Activated T-helper 1 cell treated with anti-CD3 and anti-CD28 coated beads, Interleukin-12 subunit alpha, Interleukin-12 subunit beta, Interleukin-2, Interleukin-4 antibody, amounts not matched to agents 30 ng/mL and 10 ng/mL and 1 ng/mL, durations not matched to agents 14 hours and 24 hours and 36 hours (primary cell): ENCODE measurements at places on chromosomes 2 and 18. TPM values are rescaled to one million over a fixed set of nuclear protein-coding genes. Genes with fewer than 3 reads are reported as not detected.
A peak's percentile ranks its signal among the peaks of the same experiment; 100 is the strongest.

DNA sequence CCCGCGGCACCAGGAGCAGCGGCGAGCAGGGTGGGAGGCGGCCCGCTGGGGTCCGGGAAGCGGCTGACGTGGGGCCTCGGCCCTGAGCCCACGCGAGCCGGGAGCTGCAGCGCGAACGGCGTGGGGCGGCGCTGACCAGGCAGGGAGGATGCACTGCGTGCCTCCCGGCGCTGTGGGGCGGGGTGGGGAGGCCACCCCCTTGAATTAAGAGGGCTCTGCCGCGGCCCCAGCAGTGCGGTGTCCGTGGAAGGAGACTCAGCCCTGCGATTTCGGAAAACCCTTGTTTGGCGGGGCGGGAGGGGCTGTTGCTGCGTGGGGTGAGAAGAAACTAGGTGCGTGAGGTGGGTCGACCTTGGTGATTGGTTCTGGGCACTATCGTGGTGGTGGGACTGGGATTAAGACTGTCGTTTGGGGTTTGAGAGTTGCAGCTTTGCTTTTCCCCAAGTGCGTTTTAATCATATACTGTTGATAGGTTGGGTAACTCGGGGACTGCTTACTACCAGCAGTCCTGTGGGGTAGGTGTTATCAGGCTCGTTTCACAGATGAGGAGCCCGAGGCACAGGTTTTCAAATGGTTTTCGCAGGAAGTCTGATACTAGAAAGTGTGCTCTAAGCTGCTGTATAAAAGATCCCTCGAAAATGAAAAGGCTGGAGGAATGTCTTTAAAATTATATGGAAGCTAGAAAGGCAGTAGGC lies 722 bp downstream of the ACSL3 start:
- DNase-seq = peak; percentile 26

DNA sequence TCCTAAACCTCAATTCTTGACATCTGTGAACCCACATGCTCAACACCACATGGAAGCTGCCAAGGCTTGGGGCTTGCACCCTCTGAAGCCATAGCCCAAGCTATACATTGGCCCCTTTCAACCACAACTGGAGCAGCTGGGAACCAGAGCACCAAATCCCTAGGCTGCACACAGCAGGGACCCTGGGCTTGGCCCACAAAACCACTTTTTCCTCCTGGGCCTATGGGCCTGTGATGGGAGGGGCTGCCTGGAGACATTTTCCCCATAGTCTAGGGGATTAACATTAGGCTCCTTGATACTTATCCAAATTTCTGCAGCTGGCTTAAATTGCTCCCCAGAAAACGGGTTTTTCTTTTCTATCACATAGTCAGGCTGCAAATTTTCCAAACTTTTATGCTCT lies 40.3 kb downstream of the EXOC6B start:
- no peak for DNase-seq

DNA sequence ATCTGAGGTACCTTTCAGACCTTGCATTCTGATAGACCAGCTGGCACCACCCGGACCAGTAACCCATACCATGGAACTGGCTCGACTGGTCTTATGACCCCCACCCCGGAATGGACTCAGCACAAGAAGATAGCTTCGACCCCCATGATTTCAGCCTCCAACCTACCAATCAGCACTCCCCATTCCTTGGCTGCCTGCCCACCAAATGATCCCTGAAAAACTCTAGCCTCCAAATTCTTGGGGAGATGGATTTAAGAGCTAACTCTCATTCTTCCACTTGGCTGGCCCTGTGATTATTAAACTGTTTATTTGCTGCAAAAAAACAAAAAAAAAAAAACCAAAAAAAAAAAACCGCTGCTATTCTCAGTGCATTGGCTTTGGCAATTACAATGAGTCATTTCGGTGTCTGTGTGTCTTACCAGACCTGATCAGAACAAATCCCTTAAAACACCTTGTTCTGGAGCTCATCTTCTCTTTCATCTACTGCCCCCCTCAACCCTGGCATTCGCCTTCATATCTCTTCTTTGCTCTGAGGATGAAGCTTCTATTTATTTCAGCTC lies 60.1 kb upstream of the KIF5C start:
- no peak for DNase-seq

GRCh38 chr2:64398516-64399129 lies 55.3 kb upstream of the LGALSL start:
- DNase-seq = no peak

The RAPGEF4 gene
- total RNA-seq = 0.31 and 0.42 TPM in 2 replicates

The FSHR gene
- total RNA-seq = not detected in 2 replicates

- DNase-seq = peak; percentile 12
Measured at GRCh38 chr2:157261199-157261782, 3.8 kb downstream of the GALNT5 start.

The IL1RL2 gene
- 0.16 TPM in 1 of 2 replicates, not detected in the other for total RNA-seq

GRCh38 chr2:144083211-144083610 lies 436.7 kb downstream of the ZEB2 start:
- DNase-seq = no peak

DNA sequence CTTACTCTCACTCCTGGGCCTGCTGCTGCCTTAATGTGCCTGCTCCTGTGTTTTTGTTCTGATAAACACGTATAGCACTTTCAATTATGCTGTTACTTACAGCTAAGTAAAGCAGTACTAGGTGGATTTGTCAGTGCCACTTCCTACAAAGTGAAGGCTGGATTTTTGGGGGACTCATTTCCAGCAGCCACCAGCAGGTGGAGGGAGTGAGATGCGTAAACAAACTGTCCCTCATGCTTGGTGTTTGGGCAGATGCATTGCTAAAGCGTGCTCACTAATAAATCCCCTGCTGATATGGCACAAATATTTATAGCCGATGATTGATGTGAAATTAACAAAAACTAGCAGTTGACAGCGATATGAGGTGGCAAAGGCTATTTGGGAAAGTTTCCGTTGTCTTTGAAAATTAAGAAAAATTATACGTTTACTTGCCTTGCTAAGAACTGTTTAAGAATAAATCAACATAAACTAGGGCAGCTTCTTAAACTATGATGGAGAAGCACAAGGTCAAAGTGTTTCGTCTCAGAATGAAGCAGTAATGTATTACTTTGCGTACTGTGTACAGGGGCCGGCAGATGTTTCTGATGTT lies 101.7 kb downstream of the AGAP1 start:
- DNase-seq = no peak

GRCh38 chr18:28099237-28099636 lies 77.7 kb downstream of the CDH2 start:
- DNase-seq = no peak

GRCh38 chr2:44314362-44314761 lies 39.1 kb downstream of the SLC3A1 start:
- DNase-seq = no peak

DNA sequence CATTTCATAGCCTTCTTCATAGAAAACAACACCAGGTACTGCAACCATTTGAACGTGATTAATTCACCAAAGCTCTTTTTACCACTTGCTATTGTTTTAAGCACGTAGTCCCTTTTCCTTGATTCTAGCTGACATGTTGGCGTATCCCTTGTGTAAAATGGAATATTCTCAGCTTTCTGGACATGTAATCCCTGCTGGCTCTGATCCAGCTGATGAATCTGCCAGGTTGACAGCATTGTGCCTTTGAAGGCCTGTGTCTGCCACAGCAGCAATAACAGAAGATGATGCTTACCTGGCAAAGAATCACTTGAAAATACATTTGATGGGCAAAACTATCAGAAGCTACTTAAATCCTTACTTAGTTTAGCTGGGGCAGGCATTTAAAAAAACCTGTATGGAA lies 81.0 kb upstream of the CCDC150 start:
- no peak for DNase-seq

The SH3RF3 gene
- 0.39 and 0.54 TPM in 2 replicates for total RNA-seq

GRCh38 chr2:228624733-228625132 lies 443.2 kb upstream of the SPHKAP start:
- DNase-seq = no peak

GRCh38 chr2:205998583-205998982 lies 87.4 kb downstream of the INO80D start:
- DNase-seq = no peak

DNA sequence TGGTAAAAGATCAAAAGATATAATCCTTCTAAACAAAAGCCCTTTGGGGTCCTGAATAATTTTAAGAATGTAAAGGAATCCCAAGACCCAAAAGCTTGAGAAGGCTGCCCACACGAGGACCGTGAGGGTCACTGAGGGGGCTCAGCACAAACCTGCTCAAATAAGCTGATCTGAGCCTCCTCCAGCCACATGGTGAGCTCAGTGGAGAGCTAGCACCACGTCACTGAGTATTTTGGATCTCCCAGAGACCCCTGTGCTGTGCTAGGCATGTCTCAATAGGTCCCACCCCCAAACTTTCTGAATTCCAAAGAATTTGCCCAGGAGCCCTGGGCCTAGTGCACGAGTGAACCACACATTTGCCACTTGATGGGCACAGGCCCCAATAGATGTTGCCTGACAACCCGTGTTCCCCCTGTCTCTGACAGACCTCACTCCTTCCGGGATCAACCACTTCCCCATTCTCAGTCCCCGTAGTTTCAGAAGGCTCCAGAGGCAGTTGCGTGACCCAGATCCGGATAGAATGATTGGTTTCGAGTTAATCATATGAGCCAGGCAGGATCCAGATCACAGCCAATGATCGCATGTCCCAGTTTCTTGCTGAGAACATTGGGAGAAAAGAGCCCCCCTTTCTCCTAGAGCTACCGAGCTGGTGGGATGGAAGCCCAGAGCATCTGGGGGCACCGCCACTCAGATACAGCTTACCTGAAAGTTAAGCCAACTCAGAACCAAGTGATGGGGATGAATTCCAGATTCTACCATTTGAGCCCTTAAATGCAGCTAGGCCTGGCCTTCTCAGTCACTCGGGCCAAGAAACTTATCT lies 203.8 kb downstream of the TNS1 start:
- DNase-seq = no peak

The TP53I3 gene
- total RNA-seq = 0.70 and 0.96 TPM in 2 replicates

The CELF4 gene
- total RNA-seq = not detected in 2 replicates

The AKAIN1 gene
- not detected in 2 replicates for total RNA-seq

GRCh38 chr2:28269019-28269784 lies 123.5 kb upstream of the FOSL2 start:
- no peak for DNase-seq

DNA sequence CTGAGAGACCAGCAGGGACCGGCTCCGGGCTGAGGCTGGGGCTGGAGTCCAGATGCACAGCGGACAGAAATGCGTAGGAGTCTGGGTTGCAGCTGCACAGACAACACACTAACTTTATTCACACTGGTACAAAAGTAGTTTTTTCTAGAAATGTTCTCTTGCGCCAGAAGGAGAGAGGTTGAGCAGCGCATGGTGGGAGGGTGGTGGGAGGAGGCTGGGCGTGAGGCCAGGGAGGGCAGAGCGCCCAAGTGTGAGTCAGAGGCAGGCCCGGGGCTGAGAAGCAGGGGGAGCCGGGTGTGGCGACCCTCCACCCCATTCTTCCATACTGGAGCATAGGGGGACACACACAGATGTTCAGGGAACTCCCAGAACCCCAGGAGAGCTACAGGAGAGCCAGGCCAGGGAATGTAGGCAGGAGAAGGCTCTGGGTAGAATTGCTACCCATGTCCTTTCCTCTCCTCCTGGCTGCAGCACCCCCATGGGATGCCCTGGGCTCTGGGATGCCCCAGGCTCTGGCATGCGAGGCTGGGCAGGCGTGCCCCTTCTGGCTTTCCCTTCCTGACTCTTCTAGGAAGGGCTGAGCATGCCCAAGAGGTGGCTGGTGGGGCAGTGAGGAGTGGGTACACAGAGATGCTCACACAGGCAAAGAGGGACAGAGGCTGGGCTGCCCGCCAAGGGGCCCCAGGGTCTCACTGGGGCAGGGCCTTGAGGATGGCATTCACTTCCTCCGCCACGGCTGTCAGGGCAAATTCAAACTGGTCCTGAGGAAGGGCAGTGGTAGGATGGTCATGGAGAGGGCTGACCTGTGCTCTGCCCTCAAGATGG lies 10.6 kb downstream of the DNAJB2 start:
- no peak for DNase-seq

DNA sequence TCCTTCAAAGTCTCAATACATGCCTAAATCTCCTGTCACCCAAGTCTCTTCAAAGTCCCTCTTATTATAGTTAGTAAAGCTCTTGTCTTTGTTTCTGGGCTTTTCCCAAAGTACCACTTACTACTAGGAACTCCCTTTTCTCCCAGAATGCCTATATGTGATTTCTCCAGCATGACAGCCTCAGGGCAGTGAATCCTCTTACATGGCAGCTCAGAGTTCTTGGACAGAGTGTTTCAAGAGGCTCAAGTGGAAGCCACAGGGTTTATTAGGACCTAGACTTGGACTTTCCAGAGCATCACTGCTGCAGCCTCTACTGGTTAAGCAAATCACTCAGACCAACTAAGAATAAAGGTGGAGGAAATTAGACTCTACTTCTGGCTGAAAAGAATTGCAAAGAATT lies 98.9 kb downstream of the CSRNP3 start:
- DNase-seq = no peak

GRCh38 chr2:39469807-39470206 lies 32.7 kb upstream of the MAP4K3 start:
- no peak for DNase-seq

The SERPINB13 gene
- total RNA-seq = not detected in 2 replicates

The FAM228A gene
- total RNA-seq = not detected in 2 replicates

DNA sequence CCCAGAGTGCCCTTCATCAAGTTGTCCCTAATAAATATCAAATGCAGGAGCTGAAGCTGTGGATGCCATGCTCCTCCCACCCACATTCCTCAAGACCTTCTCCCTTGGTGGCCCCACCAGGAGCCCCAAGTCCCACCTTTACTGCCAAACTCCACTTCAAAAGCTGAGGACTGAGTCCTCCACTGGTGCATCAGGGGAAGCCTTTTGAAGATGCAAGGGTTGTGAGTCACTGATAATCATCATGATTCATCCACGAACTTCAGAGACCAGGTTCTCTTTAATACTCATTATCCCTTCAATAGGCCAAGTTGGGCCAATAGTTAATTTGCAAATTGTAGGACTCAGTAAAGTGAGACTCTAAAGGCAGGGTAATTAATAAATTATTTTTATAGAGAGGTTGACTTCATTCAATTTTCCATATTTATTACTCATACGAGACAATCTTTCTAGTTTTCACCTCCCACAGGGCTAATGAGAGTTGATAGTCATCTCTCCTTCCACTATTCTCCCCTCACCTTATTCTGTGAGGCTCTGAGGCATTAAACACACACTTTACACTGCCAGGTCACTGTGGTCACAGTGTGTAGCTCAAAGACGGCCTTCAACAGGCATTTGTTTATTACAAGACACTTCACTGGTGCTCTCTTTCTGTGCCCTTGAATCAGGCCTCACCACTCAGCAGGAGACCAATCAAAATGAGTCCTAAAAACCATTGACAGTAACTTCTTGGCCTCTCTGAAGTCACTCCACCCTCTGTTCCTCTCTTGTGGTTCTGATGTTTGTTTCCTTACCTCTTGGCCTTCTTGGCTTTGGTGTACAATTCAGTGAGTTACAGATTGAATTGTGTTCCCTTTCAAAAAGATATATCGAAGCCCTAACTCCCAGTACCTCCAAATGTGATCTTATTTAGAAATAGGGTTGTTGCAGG lies 99.9 kb downstream of the TRIB2 start:
- DNase-seq = no peak

DNA sequence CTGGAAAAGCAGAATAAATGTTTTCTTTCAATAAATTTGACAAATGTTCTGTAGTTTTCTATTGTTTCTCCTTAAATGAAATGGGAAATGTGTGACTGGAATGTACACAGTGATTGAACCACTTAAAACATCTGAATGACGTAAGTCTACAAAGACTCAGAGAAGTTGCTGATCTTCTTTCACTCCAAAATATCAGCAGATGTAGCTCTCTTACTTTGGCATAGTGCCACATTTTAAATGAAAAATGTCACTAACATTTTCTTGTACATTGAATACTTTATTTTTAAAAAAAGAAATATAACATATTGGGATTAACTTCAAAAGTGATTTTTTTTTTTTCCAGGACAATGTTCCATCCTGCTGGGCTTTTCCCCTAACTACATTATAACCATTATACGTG lies 565.6 kb downstream of the TMEM182 start:
- DNase-seq = no peak
